ENCODE measurements at places on chromosomes 1 and 21.

GRCh38 chr1:4063516-4063915 lies 163.4 kb upstream of the C1orf174 start:
- no peak for DNase-seq

GRCh38 chr1:220189750-220190347 lies 82.4 kb downstream of the RAB3GAP2 start:
- DNase-seq = no peak

GRCh38 chr1:199741586-199741985 lies 285.9 kb upstream of the NR5A2 start:
- DNase-seq = no peak

DNA sequence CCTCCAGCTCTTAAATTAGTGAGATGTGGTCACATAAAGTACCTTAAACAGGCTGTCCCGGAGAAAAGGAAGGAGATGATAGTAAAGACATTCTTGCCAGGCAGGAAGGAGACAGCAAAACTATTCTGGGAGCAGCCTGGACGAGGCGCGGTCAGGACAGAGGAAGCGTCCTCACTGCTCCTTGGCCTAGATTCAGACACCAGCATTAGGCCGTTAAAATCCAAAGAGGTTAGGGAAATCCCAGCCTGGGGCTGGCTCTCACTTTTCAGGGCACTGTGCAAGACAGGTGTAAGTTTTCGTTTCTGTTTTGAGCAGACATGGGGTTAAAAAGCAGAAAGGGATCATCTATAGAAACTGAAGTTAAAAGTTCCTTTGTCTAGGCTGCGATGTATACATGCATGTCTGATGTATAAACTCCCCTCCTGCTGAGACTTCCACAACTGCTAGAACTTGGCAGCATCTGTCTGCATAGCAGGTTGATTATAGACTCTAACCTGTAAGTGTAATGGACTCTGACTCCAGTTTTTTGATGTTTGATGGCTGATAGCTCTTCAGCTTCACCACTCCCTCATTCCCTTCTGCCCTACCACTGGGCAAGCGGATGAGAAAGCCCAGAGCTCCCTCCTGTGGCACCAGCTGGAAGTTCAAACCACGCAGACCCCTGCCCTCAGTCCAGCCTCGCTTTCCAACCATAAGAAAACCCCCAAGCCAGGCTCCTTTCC lies 21.5 kb downstream of the STPG1 start:
- DNase-seq = no peak

DNA sequence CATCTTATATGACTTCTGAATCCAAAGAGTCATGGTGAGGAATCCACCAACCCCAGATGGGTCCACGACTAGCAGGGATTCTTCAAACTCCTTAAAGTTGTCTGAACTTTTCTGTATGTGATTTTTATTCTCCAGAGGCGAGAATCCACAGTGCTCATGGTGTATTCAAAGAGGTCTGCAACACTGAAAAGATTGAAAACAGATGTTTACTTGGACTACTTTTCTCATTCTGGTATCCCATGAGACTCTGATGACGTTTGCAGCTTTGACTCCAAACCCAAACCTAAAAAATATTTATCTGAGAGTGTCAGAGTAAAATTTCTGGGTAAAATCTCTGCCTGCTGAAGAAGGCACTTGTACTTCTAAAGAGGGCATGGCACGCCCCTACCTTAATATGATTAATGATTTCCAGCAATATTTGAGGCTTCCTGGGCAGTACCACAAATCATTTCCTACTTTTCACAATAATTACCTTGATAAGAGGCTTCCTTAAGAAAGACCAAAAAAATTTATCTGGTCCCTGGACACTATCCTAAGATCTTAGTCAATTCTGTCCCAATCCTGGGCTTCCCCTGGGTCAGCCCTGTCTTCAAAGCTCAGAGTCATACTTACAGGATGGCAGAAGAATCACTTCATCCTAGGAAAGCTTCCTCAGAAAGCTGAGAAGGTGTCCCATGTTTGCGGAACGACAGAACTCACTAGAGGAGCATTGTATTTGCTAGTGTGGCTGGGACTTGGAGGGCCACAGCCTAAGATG lies 76.5 kb upstream of the MAP10 start:
- no peak for DNase-seq

DNA sequence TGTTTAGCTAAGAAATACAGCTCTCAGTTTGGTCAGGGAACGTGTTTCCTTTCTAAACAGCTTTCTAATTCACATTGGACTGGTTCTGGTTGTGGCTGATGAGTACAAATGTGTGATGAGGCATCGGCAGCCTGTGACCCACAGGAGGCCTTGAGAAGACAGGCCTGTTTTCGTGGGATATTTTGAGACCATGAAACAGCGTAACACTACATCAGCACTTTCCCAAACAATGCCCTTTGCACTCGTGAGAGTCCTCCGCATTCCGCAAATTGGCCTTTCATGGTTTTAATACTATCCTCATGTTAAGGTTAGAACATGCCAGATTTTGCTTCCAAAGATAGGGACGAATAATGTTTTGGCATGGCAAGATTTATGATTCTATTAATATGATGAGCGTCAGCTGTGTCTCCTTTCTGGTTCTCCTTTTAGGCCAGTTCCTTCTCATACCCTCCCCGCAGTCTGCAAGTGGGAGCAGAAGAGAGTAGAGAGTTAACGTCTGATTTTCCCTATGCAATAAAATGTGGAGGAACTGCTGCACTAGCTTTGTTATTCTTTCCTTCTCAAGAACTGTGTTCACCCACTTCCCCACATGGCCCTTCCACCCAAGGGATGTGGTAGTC lies 84.3 kb upstream of the L1TD1 start:
- no peak for DNase-seq

GRCh38 chr1:228012555-228012954 lies 5.8 kb downstream of the WNT3A start:
- peak; percentile 72 for DNase-seq

GRCh38 chr1:45508295-45509151 lies 8.4 kb downstream of the MMACHC start:
- no peak for DNase-seq

DNA sequence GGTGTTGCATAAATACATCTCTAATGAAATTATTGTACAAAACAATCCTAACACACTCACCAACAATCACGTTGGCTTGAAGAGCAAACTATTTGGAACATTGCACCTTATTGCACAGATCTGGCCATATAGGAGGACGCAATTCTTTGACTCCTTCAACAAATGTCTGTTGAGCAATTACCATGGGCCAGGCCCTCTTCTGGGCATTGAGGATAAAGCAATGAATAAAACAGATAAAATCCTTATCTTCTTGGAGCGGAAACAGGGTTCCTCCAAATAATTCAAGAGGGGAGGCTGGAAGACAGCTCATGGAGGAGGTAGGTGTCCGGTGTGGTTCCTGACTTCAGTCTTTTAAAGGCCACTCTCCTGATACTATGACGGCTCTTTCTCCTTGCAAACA lies 43.3 kb downstream of the PAX7 start:
- peak; percentile 62 for DNase-seq

DNA sequence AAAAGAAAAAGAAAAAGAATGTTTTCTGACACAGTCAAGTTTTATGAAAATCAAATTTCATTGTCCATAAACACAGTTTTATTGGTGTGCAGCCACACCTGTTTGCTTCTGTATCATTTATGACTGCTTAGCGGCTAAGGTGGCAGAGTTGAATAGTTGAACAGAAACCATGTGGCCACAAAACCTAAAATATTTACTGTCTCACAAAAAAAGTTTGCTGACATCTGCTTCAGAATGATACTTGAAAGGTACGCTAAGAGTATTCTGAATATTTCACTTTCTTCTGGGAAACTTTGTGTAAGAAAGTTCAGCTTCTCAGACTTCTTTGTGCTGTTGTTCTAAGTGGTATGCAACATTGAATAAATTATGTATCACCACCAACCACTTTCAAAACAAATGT lies 6.2 kb downstream of the KCNK1 start:
- DNase-seq = no peak

DNA sequence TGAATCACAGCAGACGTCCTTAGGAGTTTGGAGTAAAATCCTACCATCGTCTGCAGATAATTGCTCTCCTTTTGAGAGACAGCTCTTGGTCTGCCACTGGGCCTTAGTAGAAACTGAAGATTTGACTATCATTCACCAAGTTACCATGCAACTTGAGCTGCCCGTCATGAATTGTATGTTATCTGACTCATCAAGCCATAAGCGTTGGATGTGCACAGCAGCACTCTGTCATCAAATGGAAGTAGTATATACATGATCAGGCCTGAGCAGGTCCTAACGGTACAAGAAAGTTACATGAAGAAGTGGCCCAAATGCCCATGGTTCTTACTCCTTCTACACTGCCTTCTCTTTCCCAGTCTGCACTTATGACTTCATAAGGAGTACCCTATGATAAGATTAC lies 317.8 kb downstream of the GPATCH2 start:
- DNase-seq = no peak

- DNase-seq = peak; percentile 19
Measured at GRCh38 chr21:39381009-39381408, 32.1 kb upstream of the HMGN1 start.

GRCh38 chr1:162417650-162418049 lies 5.7 kb upstream of the SH2D1B start:
- no peak for DNase-seq

DNA sequence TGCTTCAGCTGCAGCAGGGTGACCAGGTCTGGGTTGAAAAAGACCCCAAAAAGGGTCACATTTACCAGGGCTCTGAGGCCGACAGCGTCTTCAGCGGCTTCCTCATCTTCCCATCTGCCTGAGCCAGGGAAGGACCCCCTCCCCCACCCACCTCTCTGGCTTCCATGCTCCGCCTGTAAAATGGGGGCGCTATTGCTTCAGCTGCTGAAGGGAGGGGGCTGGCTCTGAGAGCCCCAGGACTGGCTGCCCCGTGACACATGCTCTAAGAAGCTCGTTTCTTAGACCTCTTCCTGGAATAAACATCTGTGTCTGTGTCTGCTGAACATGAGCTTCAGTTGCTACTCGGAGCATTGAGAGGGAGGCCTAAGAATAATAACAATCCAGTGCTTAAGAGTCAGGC lies 2.9 kb downstream of the C1QA start:
- DNase-seq = peak; percentile 88

DNA sequence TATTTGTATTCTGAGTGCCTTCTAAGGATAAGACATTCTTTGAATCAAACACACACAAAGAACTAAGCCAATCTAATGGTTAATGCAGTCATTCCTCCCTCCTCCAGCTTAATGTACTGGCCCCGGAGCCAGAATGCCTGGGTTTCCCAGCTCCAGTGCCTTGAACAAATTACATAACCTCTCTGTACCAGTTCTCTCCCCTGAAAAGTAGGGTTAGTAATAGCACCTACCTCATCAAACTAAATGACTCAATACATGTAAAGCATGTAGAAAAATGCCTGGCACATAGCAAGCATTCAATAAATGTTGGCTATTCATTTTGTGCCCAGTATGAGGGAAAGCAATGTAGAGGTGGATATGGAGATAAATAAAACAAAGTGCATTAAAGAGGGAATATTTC lies 14.0 kb downstream of the C1orf52 start:
- no peak for DNase-seq

GRCh38 chr1:201113451-201114244 lies 1.4 kb upstream of the CACNA1S start:
- no peak for DNase-seq

GRCh38 chr1:71618191-71618590 lies 537.4 kb upstream of the ZRANB2 start:
- no peak for DNase-seq

DNA sequence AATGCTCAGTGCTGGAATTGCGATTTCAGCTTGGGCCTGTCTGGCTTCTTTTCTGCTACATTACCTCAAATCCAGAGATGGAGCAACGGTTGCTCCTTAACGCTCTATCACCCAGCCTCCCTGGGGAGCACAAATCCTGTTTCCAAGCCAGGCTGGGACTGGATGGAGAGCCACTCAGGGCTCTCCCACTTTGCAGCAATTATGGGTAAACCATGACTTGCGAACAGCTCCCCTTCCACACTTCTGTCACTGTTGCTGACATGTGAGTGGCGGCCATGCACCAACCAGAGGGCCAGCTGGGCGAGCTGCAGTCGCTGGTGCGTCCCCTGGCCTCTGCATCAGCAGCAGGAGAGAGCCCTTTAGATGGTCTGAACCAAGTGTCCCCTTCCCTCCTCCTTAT lies 65.1 kb upstream of the RAB4A start:
- no peak for DNase-seq

DNA sequence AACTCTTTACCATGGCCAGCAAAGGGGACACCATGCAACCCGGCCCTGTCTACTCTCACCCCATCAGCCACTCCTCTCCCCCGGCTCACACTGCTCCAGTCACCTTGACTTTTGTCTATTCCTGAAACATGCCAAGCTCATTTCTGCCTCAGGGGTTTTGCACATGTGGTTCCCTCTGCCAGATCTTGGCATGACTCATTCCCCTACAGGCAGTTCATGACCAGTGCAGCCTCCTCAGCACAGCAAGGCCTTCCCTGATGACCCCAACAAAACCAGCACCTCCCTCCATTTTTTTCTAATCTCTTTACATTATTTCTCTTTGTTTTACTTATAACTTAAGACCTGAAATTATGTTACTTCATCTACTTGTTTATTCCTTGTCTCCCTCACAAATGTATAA lies 58.6 kb upstream of the GJB5 start:
- no peak for DNase-seq

GRCh38 chr1:31327381-31327780 lies 30.5 kb downstream of the ZCCHC17 start:
- no peak for DNase-seq

GRCh38 chr21:34189506-34189905 lies 116.1 kb downstream of the MRPS6 start:
- DNase-seq = no peak

DNA sequence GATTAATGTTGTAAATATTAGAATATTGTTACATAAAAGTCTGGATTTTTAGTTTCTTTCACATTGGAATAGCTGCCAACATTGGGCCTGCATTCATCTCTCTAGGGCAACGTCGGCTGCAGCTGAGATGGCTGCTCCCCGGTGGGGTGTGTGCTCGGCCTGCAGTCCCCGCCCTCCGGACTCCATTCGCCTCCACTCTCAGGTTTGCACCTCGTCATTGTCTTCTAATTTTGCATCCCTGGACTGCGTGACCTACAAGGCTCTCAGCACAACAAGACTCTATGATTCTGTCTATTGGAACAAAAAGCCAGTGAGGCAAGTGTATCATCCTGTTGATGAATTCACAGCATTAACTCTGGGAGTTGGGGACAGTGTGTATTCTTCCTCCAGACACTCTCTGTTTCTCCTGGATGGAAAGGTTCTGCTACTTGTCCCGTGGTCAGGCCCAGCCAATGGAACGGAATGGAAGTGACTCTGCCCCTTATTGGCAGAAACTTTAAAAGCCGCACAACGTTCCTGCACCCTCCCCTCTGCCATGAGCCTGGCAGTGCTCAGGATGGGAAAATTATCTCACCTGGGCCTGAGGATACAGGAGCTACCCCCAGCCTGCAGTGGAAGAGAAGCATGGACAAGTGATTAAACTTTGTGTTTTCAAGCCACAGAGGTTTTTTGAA lies 105.0 kb upstream of the SAMD11 start:
- DNase-seq = peak; percentile 31

GRCh38 chr1:208278638-208279037 lies 34.5 kb upstream of the PLXNA2 start:
- peak; percentile 74 for DNase-seq

Measured in osteoblast (primary cell).